ENCODE measurements at places on chromosomes 2 and 18. TPM values are rescaled to one million over a fixed set of nuclear protein-coding genes. Genes with fewer than 3 reads are reported as not detected.

Gene REEP1
- total RNA-seq: 1.1 TPM

Gene SERPINB3
- total RNA-seq: not detected

Gene MEIS1
- 3.4 TPM for total RNA-seq

Gene IL37
- not detected for total RNA-seq

Gene GDF7
- total RNA-seq: 1.9 TPM

Gene TUBA3E
- total RNA-seq: not detected

Gene SAG
- not detected for total RNA-seq

Gene CFAP53
- total RNA-seq: 0.46 TPM

Gene SKOR2
- not detected for total RNA-seq

Gene ZC3H6
- 7.4 TPM for total RNA-seq

Gene TMEM17
- 4.0 TPM for total RNA-seq

Gene TMEM185B
- 27.9 TPM for total RNA-seq

Gene HOXD12
- total RNA-seq: not detected

Gene RND3
- 92.0 TPM for total RNA-seq

Gene GTF2A1L
- total RNA-seq: not detected

Gene LRRC30
- total RNA-seq: not detected

Gene RGPD3
- 0.10 TPM for total RNA-seq

Gene ITGA6
- total RNA-seq: 35.3 TPM

Gene GBX2
- 1.2 TPM for total RNA-seq

Gene FAM124B
- not detected for total RNA-seq

Gene VIL1
- total RNA-seq: not detected

Gene EVX2
- not detected for total RNA-seq

Gene SCN3A
- total RNA-seq: 1.4 TPM

Gene CCDC121
- 1.2 TPM for total RNA-seq

Gene UCN
- 1.1 TPM for total RNA-seq

Gene STAM2
- total RNA-seq: 35.3 TPM

Gene NEU2
- total RNA-seq: not detected

Gene SCYGR5
- not detected for total RNA-seq

Gene COBLL1
- 18.6 TPM for total RNA-seq

Gene TUBB8B
- not detected for total RNA-seq

Gene TMEFF2
- 0.41 TPM for total RNA-seq

Gene ZEB2
- total RNA-seq: 84.9 TPM

Gene RAD51AP2
- 0.10 TPM for total RNA-seq

Gene DPP10
- 1.3 TPM for total RNA-seq

Gene STAT4
- total RNA-seq: 1.6 TPM

Gene C2orf66
- 0.54 TPM for total RNA-seq

Gene IL36RN
- 0.14 TPM for total RNA-seq

Gene SNTG2
- total RNA-seq: 1.9 TPM

Gene NXPH2
- total RNA-seq: 1.0 TPM
